Nephron progenitor cell (in vitro differentiated cells): ENCODE measurements at places on chromosomes 2 and 18.

- peaks cover 3% of the 10 kb centered on the region for H3K27me3 ChIP-seq
- H3K27ac ChIP-seq: peak overlapping the region; percentile 99
- no peak for DNase-seq
- H3K36me3 ChIP-seq: peaks cover 18% of the 10 kb centered on the region
Observed at GRCh38 chr2:47903781-47904490, 2.4 kb downstream of the FBXO11 start.

DNA sequence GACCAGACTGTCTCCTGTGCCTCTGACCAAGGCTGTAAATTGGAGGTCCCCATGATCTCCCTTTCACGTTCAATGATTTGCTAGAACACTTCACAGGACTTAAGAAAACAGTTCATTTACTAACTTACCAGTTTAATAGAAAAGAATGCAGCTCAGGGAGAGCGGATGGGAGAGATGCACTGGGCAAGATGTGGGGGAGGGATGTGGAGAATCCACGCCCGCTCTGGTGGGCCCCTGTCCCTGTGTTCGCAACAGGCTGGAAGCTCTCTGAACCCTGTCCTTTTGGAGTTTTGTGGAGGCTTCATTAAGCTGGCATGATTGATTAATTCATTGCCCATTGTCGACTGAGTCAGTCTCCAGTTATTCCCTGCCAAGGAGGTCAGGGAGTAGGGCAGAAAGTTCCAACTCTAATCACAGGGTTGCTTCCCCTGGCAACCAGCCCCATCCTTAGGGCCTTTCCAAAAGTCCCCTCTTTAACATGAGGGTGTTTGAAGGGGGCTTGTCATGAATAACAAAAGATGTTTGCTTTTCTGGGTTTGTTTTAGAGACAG is 257.1 kb downstream of the ACKR3 start:
- no peaks in the 10 kb centered on the region for H3K27me3 ChIP-seq
- H3K4me3 ChIP-seq: no peak overlapping the region
- no peak for DNase-seq
- H3K36me3 ChIP-seq: no peaks in the 10 kb centered on the region
- H3K27ac ChIP-seq: no peak overlapping the region

DNA sequence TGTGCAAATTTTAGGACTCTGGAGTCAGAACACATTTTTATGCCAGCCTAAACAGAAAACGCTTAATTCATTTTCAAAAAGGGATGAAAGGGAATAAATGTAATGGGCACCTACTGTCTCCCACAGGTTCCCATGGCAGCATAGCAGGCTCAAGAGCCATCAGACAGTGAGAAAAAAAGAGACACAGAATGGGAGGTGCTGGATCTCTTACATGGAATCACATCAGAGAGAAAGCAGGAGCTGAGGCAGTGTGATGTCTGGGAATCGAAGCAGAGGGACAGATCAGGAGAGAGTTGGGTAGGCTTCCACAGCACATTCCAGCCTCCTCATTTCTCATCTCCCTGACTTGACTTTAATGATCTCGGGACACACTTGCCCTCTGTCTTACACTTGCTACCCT is 684.3 kb downstream of the KCNJ3 start:
- no peaks in the 10 kb centered on the region for H3K4me1 ChIP-seq
- DNase-seq: no peak
- no peak overlapping the region for H3K4me3 ChIP-seq
- no peaks in the 10 kb centered on the region for H3K27me3 ChIP-seq
- no peak overlapping the region for H3K27ac ChIP-seq

DNA sequence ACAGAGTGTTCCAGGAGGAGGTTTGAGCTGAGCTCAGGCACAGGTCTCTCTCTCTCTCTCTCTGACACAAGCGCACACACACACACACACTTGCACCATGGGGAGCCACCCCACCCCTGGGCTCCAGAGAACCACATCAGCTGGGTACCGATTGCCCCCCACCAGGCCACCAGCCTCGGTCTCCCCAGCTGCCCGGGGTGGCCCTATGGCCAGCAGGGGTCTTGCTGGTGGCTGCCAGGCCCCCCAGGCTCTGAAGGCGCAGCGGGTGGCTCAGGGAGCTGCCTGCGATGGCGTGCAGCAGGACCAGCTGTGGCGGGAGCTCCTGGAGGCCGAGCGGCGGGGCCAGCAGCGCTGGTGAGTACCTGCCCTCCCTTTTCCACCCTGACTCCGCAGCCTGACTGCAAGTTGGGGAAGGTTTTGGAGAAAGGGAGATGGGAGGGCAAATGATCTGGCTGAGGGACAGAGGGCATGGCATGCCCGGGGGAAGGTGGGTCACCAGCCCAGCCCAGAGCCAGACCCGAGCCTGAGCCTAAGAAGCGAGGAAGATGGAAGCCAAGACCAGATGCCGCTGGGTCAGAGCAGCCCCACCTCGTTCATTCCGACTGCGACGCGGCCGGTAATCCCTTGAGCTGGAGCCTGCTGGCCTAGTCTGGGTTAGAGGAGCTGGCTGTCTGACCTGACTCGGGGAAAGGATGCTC is 21.9 kb upstream of the SLC66A3 start:
- DNase-seq: peak; percentile 37
- H3K27me3 ChIP-seq: peaks cover 34% of the 10 kb centered on the region
- no peaks in the 10 kb centered on the region for H3K36me3 ChIP-seq
- peak overlapping the region; percentile 87 for H3K4me3 ChIP-seq
- H3K4me1 ChIP-seq: peaks cover 31% of the 10 kb centered on the region
- H3K27ac ChIP-seq: peak overlapping the region; percentile 94

- no peak overlapping the region for H3K4me3 ChIP-seq
- no peak overlapping the region for H3K27ac ChIP-seq
- no peak for DNase-seq
- no peaks in the 10 kb centered on the region for H3K36me3 ChIP-seq
Observed at GRCh38 chr2:179701524-179702110, 159.8 kb downstream of the ZNF385B start.

DNA sequence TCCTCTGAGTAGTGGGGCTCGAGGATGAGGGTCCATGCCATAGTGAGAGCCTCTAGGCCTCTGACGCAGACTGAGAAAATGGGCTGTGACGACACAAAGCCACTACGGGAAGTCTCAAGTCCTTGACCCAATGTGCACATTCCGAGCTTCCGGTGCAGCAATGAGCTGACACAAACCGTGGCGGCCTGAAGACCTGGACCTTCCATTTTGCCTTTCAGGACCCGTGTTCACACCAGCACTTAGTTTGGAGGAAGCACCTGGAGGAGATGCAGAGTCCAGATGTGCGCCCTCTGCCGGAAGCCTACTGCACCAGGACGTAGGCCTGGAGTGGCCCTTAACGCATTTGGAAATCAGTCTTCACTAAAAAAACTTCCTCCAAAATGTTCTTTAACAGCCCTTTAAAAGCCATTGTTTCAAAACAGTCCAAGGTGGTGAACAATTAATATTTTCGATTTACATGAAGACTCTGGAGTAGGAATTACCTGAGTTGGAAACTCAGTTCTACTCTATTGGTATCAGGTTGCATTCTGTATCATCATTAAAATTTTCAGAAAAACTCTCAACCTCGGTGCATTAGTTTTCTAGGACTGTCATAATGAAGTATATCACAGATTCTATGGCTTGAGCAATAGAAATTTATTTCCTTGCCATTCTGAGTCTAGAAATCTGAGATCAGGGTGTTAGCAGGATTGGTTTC is 33.9 kb downstream of the BMP10 start:
- no peak overlapping the region for H3K27ac ChIP-seq
- H3K27me3 ChIP-seq: peaks cover 2% of the 10 kb centered on the region
- H3K36me3 ChIP-seq: no peaks in the 10 kb centered on the region
- H3K4me1 ChIP-seq: peaks cover 1% of the 10 kb centered on the region

GRCh38 chr2:152175012-152175367 is 573 bp downstream of the STAM2 start:
- H3K36me3 ChIP-seq: peaks cover 10% of the 10 kb centered on the region
- peak overlapping the region; percentile 100 for H3K27ac ChIP-seq
- peaks cover 24% of the 10 kb centered on the region for H3K4me1 ChIP-seq
- no peak for DNase-seq

- DNase-seq: peak; percentile 50
- no peaks in the 10 kb centered on the region for H3K36me3 ChIP-seq
- peaks cover 47% of the 10 kb centered on the region for H3K4me1 ChIP-seq
- peaks cover 46% of the 10 kb centered on the region for H3K27me3 ChIP-seq
- peak overlapping the region; percentile 29 for H3K27ac ChIP-seq
Observed at GRCh38 chr2:94996305-94997100, 29.0 kb upstream of the MAL start.

DNA sequence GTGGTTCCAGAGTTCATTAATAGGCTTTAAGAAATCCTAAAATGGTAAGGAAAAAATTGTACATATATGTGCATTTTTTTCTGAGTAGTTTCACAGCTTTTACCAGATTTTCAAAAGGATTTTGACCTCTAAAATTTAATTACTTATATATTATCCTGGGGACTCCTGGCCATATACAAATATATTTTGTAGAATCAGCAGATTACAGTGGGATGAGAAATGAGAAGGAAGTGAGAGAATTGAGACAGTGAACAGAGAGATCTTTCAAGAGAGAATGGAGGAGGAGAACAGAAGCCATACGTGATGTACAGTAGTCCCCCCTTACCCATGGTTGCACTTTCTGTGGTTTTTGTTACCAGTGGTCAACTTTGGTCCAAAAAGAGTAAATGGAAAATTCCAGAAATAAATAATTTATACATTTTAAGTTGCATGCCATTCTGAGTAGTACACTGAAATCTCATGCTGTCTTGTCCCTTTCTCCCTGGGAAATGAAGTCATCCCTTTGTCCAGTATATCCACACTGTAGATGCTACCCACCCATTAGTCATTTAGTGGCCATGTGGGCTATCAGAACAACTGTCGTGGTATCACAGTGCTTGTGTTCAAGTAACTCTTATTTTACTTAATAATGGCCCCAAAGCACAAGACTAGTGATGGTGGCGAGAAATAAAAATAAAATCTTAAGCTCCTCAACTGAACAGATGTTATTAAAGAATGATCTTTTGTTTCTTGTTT is 130.4 kb upstream of the MYO3B start:
- peaks cover 31% of the 10 kb centered on the region for H3K36me3 ChIP-seq
- no peaks in the 10 kb centered on the region for H3K27me3 ChIP-seq
- H3K27ac ChIP-seq: no peak overlapping the region
- H3K4me3 ChIP-seq: no peak overlapping the region
- H3K4me1 ChIP-seq: no peaks in the 10 kb centered on the region
